ENCODE measurements at places on chromosomes 12 and 14.
A peak's percentile ranks its signal among the peaks of the same experiment; 100 is the strongest.

DNA sequence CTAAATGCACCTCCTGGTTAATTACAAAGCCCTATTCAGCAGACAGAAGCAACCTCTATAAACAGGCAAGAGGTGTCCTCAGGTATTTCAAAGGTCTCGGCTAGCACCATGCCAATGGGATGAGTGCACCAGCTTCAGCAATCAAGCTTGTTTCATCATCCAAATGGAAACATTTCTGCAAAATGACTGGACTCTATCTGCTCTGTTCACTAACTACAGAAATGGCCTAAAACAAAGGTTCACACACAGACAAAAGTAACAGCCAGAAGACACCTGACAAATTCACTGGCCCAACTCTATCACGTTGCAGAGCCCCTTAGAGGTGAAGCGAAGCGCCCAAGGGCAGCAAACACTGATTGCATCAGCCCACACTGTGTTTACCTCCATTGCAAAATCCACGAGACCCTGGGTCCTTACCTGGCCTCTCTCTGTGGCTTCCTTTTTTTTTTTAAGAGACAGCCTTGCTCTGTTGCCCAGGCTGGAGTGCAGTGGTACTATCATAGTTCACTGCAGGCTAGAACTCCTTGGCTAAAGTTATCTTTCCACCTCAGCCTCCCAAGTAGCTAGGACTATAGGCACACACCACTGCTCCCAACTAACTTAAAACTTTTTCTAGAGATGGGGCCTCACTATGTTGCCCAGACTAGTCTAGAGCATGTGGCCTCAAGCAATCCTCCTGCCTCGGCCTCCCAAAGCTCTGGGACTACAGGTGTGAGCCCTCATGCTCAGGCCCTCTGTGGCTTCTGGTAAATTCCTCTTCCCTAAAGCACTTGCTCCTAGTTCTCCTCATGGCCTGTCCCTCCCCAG is 8.5 kb upstream of the SYNE3 start:
- DNase-seq: peak; percentile 50
- no peaks in the 10 kb centered on the region for H3K27me3 ChIP-seq
- H3K27ac ChIP-seq: peak overlapping the region; percentile 30
- H3K36me3 ChIP-seq: no peaks in the 10 kb centered on the region

DNA sequence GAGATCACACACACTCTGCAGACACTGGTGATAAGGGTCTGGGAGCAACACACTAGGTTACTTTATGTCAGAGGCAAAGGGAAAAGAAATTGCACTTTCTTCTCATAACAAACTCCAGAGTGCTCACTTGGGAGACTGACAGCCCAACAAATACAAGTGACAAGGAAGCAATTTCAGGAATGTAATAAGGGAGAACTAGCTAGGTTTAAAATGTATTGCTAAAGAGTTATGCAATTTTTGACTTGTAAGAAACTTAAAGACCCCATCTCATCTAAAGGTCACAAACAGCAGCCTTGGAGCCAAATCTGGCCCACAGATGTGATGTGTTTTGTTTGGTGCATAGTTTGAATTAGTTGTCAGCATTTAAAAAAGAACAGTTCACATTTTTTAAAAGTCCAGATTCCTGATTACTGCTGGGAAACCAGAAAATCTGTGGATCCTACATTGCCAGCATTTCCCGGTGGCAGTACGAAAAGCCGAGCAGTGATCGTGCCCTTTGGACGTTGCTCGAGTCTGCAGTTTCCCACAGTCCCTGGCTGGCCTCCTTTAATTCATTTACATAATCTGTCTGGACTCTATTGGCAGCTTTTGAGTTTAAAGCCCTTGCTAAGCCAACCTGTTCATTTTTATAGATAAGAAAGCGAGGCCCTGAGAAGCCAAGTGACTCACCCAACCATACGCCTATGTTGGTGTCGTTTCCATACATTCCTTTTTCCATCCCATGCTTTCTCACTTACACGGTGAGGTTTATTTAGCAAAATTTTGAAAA is 42.0 kb upstream of the ETV6 start:
- no peak overlapping the region for H3K4me3 ChIP-seq
- H3K36me3 ChIP-seq: no peaks in the 10 kb centered on the region
- no peaks in the 10 kb centered on the region for H3K27me3 ChIP-seq
- peak; percentile 51 for DNase-seq
- no peaks in the 10 kb centered on the region for H3K4me1 ChIP-seq

DNA sequence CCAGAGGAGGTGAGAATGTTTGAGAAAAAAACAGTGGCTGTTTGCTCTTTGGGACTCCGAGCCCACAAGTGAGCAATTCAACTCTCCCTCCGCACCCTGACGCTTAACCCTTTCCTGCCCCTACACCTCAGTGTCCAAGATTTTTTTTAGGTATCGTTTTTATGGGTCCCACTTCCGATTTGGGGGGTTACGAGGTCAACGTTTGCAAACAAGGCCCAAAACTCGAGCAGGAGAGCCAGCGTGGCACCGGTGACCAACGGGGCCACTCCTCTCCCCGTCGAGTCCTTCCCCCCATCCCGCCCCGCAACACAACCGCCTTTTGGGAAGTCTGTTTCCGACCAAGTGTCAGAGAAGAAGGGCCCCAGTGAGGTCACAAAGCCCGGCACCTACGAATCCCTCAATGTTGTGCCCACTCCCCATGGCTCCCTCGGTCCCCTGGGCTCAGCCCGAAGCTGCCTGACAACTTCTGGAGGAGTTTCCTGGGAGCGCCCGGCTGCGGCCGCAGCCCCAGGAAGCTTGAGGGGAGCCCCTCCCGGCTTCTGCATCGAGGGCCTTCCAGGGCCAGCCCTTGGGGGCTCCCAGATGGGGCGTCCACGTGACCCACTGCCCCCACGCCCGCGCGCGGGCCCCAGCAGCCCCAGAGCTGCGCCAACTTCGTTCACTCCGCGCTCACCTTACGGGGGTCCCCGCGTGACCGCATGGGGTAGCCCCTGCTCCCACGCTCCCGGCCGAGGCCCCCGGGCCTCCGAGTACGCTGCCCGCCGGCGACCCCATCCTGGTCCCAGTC is 1.2 kb downstream of the CDK2AP1 start:
- H3K4me3 ChIP-seq: peak overlapping the region; percentile 95
- peak overlapping the region; percentile 81 for H3K27ac ChIP-seq
- no peaks in the 10 kb centered on the region for H3K27me3 ChIP-seq
- peak; percentile 33 for DNase-seq

DNA sequence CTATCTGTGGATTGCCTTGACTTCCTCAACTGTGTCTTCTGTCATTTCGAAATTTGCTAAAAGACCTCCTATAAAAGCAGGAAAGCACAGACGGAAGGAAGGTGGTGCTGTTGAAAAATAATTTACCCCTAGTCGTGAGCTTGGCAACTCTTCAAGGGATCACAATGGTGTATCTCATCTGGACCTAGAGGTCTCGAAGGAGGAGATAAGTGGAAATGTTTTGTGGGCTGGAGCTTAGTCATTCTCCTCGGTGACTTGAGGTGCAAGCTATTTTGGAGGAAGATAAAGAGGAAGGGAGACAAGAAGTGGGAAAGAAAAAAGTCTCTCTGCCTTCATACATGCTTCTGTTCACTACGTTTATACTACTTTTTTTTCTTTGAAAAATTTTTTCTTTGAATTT is 89.9 kb downstream of the FLRT2 start:
- H3K36me3 ChIP-seq: peaks cover 62% of the 10 kb centered on the region
- DNase-seq: no peak
- no peak overlapping the region for H3K27ac ChIP-seq

GRCh38 chr12:5643266-5643665 is 211.4 kb downstream of the NTF3 start:
- H3K27ac ChIP-seq: no peak overlapping the region
- H3K36me3 ChIP-seq: no peaks in the 10 kb centered on the region
- H3K27me3 ChIP-seq: peaks cover 9% of the 10 kb centered on the region
- H3K4me1 ChIP-seq: no peaks in the 10 kb centered on the region
- DNase-seq: no peak

GRCh38 chr14:35963209-35963608 is 137.1 kb downstream of the BRMS1L start:
- no peaks in the 10 kb centered on the region for H3K4me1 ChIP-seq
- no peak overlapping the region for H3K4me3 ChIP-seq
- no peaks in the 10 kb centered on the region for H3K27me3 ChIP-seq
- no peak for DNase-seq
- no peaks in the 10 kb centered on the region for H3K36me3 ChIP-seq
- H3K27ac ChIP-seq: no peak overlapping the region

DNA sequence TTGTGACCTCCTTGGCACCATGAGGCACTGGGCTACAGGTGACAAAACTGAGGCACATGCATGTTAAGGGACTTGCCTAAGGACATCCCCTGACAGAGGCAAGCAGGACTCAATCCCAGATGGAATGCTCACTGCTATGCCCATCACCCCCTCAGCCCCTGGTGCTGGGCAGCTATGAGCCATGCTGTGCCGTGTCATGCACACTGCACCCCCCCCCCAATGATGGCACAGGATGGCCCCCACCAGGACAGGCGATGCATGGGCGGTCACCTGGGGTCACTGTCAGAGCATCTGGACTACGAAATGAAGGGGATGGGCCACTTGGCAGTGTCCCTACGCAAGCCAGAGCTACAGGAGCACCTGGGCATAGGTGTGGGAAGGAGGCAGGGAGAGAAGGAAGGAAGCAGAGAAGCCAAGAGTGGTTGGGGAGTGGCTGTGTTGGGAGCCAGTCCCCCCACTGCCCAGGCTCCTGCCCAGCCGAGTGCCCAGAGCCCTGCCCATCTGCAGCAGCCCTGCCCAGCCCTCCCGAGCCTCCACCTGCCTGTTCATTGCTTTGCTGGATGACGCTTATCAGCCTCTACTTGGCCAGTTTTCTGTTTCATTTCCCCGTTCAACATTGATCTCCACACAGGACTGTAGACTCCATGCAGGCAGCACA is 84.9 kb upstream of the DIO3 start:
- H3K4me1 ChIP-seq: no peaks in the 10 kb centered on the region
- H3K27ac ChIP-seq: no peak overlapping the region
- peaks cover 20% of the 10 kb centered on the region for H3K27me3 ChIP-seq
- peak overlapping the region; percentile 17 for H3K4me3 ChIP-seq

GRCh38 chr12:48986720-48987291 is 8.7 kb downstream of the WNT1 start:
- no peak overlapping the region for H3K27ac ChIP-seq
- H3K4me1 ChIP-seq: no peaks in the 10 kb centered on the region
- peaks cover 92% of the 10 kb centered on the region for H3K27me3 ChIP-seq
